Stimulated activated CD4-positive, alpha-beta T cell treated with anti-CD3 and anti-CD28 coated beads, TNF-alpha, amount 100 ng/mL, for 4 hours (primary cell): ENCODE measurements at places on chromosomes 4 and X.

GRCh38 chr4:183517781-183518180 is 12.9 kb downstream of the ING2 start:
- no peak for DNase-seq

- DNase-seq = no peak
These were observed 779.0 kb upstream of the INTU start for GRCh38 chr4:126853715-126854114.

- no peak for DNase-seq
These were observed 70.3 kb upstream of the ARMCX2 start for GRCh38 chrX:101729986-101730385.

DNA sequence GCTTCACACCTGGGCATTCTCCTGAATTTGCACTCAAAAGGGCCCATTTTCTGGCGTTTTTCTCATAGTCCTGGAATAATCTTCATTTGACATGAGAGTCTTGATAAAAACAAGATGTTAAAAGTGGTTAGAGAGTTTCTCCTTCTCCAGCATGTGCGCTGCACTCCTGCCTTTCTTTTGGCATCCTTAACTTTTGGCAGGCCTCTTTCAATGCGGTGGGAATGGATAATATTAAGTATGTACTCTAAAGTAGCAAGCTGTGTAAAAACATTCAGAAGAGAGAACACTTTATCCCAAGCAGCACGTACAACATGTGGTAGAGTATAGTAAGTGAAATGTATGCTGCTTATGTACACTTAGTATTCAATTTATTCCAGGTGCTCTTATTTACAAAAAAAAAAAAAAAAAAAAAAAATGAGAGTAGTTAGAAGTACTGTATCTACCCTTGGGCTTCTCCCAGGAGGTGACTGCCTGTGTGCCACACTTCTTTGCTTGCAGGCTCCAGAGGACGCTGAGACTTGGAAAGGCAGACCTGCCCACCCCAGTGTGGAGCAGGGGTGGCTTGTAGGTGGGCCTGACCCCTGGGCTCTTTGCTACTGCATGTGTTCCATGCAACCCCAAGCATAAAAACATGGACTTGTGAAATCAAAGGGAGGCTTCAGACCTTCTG is 3.9 kb downstream of the FGF2 start:
- DNase-seq = no peak

- no peak for DNase-seq
These were observed 403.7 kb downstream of the CENPC start for GRCh38 chr4:67141586-67141985.

- no peak for DNase-seq
These were observed 344.2 kb downstream of the MAPK10 start for GRCh38 chr4:86015412-86016350.

DNA sequence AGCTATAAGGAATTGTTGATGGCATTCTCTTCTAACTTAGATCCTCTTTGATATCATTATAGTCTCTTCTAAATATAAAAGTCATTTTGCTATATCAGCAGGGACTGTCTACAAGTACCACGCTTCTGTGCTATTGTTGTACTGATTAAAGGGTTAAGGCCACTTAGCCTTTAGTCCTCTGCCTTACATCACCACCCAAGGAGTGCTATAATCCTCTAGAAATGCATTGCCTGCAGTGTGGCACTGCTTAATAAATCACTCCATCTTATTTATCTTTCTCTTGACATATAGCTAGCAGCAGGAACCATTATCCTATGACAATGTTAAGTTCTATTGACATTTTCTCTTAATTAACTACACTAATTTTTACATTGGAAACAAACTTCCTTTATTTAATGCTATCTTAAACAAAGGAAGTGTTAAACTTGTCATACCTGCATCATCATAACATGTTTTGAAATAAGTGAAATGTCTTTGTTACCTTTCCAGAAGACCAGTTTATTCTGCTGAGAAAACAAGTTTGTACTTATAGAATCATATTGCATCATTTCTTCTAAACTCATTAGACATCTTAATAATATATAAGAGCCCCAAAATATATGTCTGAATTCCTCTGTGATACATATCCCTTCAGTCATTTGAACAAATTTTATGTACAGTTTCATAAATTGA is 360.9 kb upstream of the ATOH1 start:
- no peak for DNase-seq

DNA sequence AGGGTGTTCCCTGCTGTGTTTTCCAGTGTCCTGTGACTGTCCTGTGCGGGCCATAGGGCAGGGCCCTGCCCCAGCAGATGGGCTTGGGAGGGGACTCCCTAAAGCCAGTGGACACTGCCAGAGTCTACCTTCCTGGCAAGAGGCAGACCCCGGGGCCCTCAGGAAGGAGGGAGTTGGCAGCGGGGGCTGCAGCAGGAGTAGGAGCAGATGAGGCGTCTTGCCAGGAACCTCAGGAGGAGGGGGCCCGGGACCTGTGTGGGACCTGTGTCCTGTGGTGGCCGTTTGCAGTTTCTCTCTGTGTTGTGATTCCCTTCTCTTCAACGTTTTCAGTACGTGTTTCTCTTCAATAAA is 3.8 kb downstream of the PNMA3 start:
- no peak for DNase-seq

GRCh38 chr4:95478679-95479078 is 70.1 kb downstream of the UNC5C start:
- DNase-seq = no peak

DNA sequence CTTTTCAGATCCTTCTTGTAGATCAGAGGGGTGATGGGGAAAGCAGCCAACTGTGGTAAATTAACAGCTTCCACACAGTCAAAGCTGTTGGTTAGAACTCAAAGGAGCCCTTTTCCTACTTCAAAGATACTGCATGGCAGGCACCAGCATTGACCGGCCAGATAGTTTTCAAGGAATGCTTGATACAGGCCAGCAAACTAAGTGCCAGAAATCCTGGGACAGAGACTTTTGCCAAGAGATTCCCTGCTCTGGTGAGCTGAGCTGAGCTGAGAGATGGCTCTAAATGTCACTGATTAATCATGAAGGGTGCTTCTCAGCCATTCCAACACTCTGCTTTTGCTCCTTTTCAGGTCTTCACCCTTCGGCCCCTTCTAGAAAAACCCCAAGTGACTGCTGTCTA is 131.6 kb upstream of the MED14 start:
- DNase-seq = no peak

DNA sequence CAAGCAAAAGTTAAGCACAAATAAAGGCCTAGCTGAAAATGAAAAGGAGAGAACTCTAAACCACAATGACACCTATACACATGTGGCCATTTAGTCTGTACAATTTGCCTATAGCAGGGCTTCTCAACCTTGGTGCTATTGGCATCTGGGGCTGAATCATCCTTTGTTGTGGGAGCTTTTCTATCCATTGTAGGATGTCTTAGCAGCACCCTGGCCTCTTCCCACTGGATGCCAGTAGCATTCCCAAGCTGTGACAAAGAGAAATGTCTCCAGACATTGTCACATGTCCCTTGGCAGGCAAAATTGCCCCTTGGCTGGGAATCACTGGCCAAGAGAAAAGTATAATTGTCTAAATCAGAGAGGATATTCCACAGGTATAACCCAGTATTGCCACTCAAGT is 13.5 kb upstream of the PRPS2 start:
- no peak for DNase-seq

DNA sequence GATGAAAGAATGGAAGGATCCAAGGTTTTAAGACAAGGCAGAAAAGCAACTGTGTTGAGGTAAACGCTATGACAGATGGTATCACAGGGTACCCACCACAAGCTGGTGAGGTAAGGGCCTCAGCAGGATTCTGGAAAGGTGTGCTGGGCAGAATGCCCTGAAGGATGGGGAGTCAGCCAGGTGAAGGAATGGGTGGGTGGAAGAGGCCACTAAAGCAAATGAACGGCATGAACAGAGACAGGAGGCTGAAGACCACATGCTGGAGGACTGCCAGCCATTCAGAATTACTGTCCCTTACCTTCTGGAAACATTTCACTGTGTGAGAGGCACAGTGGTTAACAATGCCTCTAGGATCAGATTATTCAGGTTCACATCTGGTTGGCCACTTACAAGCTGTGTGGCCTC is 23.6 kb downstream of the GPRIN3 start:
- DNase-seq = no peak

GRCh38 chr4:32909053-32909452 is 2188.9 kb downstream of the PCDH7 start:
- no peak for DNase-seq

GRCh38 chr4:81404294-81404693 is 67.4 kb downstream of the RASGEF1B start:
- no peak for DNase-seq

GRCh38 chr4:158327525-158327924 is 117.2 kb downstream of the TMEM144 start:
- no peak for DNase-seq

- DNase-seq = no peak
These were observed 1038.9 kb upstream of the DIAPH2 start for GRCh38 chrX:95645738-95646137.

DNA sequence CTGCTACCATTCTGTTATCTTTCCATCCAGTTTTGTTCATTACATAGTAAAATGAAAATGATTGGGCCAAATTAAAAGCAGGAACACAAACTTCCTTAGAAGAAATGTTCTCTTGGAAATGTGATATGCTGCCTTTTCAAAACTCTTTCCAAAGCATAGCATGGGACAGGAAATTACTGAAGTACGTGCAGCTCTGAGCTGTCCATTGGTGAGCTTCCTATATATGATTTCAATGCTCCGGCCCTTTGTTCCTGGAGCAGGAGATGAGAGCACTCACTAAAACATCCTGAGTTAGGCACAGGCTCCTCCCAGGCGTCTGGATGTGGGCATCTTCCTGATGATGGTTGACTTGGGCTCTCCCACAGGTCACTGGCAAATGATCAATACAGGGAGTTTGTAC is 33.0 kb upstream of the ANXA3 start:
- DNase-seq = no peak

DNA sequence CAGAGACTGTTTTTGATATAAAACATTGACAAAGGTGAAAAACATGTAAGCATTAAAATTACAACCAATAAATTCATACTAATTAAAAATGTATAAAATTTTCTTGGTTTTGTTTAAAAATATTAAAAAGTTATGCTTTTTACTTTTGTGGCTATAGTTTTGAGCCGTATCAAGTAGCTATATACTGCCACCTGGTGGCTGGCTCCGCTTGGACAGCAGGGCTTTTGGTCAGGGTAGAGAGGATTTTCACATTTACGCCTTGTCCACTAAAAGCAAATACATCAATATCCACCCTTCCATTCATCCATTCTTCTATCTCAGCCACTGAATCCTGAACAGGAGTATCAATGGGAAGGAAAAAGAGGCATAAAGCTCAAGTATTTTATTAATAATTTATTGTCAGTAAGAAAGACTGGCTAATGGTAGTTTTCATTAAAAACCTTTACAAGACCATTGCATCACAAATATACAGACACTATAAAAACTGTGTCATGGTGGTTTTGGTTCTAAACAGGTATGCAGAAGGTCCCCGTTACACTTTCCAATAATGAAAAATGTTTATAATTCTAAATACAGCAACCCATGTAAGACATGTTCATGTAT is 32.1 kb upstream of the MTNR1A start:
- DNase-seq = peak; percentile 26

GRCh38 chrX:49932791-49933190 is 10.4 kb downstream of the CLCN5 start:
- no peak for DNase-seq

- no peak for DNase-seq
These were observed 459.5 kb downstream of the ANKRD50 start for GRCh38 chr4:124253080-124253479.

DNA sequence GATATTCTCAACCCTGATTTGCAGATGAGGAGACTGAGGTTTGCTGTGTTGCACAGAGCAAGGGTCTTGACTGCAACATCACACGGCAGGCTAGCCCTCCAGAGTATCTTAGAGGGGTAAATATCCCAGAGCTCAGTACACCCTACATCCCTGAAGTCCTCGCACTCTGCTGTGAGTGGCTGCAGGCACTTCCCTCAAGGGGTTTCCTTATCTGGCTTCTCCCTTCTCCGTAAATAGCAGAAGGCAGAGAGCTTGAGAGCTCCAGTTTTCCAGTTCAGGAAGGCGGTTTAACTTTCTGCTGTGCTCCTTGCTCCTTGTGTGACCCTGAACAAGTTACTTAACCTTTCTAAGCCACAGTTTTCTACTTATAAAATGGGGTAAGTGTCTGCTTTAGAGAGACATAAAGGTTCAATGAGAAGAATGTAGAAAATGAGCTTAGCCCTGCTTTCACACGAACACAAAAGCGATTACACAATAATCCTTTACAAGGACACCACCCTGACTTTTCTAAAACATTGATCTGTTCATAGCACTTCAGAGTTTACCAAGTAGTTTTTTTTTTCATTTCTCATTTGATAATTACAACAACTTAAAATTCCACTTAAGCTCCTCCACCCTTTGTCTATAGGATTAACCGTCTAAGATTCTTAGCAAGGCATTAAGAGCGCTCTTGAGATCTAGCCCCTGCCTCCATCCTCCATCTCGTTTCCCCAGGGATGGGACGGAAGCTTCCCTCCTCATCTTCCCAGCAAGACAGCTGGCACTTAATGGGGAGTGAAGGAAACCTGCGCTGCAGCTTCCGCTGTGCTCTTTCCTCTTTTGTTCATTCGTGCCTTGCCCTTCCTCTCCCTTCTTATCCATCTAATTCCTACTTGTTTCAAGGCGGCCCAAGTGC is 68.4 kb downstream of the TAPT1 start:
- no peak for DNase-seq

DNA sequence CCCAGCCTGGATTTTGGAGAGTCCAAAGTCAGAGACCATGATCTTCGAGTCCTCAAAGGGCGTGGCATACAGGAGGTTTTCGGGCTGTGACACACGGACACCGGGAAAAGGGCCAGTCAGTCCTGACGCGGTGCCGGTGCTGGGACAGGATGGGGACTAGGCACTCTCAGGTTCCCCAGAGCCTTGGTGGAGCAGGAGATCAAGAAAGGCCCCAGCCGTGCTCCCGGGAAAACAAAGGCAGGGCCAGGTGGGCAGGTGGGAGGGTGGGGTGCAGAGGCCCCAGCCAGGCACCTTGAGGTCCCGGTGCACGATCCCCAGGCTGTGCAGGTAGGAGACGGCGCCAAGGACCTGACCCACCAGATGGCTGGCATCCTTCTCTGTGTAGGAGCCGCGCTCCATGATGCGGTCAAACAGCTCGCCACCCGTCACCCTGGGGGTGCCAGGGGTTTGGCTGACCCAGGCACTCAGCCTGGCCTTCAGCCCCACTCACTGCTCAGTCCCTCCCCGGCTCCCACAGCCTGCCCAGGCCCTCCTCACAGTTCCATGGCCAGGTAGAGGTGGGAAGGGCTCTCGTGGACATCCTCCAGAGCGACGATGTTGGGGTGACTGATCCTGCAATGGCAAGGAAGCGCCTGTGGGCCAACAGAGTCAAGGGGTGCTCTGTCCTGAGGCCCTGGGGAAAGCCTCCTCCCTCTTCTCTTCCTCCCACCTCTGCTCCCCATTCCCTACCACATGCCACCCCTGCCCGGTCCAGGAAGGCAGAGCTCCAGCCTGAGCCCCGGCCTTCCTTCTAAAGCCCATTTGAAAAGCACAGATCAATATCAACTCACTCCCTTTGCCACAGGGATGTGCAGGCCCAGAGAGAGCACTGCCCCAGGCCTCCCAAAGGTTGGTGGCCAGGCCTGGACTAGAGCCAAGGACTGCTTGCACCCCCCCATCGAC is 1.8 kb downstream of the PNCK start:
- no peak for DNase-seq
